ENCODE measurements at places on chromosomes 6 and 20. TPM values are rescaled to one million over a fixed set of nuclear protein-coding genes. Genes with fewer than 3 reads are reported as not detected.

DNA sequence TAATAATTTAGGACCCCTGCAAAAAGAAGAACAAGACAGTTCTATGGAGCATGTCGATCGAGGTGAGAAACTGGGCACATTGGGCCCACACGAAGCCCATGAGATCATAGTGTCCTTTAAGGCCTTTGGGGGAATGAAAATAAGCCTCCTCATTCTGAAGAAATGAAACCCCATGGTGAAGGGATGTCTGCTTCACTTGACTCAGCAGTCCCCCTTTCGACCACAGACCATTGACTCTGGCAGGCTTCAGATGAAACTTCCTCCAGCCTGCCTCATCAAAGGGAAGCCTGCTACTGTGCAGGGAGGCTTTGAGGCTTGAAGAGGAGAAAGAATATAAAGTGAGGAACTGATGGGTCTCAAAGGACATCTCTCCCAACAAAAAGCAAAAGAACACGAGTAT lies 144.2 kb upstream of the FBXL4 start:
- DNase-seq: no peak

SYTL3 gene
- 6.2 TPM for total RNA-seq

DNA sequence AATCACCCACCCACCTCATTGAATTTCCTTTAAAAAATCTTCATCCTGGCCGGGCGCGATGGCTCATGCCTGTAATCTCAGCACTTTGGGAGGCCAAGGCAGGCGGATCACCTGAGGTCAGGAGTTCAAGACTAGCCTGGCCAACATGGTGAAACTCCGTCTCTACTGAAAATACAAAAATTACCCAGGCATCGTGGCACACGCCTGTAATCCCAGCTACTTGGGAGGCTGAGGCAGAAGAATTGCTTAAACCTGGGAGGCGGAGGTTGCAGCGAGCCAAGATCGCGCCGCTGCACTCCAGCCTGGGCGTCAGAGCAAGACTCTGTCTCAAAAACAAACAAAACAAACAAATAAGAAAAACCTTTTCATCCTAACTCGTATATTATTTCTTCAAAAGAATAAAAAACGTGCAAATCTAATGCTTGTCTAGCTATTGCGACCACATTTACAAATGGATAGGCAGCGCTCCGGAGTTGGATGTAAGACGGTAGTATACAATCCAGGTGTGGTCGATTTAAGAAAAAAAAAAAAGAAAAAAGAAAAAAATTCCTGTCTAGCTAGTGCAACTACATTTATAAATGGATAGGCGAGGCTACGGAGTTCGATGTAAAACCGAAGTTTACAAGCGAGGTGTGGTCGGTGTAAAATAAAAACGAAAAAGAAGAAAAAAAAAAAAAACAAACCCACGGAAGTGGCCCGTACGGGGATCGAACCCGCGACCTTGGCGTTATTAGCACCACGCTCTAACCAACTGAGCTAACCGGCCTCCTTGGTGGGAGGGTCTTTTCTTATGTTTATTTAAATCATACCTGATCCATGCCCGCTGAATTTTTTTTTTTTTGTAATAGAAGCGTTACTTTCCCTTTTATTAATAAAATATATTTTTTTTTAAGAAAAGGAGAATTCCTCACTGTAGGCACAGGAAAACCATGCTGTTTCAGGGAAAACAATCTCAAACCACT lies 70.7 kb upstream of the PRSS16 start:
- DNase-seq: peak; percentile 46

DNA sequence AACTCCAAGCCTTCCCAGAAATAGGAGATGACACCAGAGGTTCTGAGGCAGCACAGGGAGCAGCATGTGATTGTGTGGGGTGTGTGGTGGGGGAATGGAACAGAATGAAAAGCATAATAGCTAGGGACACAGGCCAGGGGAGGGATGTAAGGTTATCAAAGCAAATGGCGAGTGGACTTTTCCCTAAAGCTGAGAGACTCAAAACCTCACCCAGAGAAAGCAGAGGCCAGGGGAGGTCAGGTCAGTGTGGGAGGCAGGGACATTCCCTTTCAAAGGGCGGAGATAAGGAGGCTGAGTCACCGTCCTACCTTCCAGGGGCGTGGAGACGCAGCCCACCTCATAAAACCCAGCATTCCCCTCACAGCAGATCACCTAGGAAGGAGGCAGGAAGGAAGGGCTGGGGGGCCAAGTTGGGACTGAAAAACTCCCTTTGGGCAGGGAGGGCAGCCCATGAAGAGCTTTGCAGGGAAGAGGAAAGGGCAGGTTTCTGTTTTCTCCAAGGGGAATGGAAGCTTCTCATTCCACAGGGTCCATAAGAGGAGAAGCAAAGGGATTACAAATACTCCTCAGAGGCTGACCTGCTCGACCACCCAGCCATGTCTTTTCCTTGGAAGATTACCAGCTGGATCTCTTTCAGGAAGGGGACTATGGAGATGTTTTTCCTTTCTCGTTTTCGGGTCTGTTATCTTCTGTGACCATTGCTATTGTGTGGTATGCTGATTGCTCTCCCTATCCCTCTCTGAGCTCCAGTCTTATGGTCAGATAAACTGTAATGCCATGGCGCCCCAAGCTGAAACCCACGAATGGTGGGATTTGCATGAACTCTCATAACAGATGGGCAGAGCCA lies 9.6 kb upstream of the LY6G5C start:
- DNase-seq: no peak
